ENCODE measurements at places on chromosomes 1 and 21.

GRCh38 chr1:159184201-159184600, 12.8 kb downstream of the CADM3 start:
- no peak for DNase-seq

DNA sequence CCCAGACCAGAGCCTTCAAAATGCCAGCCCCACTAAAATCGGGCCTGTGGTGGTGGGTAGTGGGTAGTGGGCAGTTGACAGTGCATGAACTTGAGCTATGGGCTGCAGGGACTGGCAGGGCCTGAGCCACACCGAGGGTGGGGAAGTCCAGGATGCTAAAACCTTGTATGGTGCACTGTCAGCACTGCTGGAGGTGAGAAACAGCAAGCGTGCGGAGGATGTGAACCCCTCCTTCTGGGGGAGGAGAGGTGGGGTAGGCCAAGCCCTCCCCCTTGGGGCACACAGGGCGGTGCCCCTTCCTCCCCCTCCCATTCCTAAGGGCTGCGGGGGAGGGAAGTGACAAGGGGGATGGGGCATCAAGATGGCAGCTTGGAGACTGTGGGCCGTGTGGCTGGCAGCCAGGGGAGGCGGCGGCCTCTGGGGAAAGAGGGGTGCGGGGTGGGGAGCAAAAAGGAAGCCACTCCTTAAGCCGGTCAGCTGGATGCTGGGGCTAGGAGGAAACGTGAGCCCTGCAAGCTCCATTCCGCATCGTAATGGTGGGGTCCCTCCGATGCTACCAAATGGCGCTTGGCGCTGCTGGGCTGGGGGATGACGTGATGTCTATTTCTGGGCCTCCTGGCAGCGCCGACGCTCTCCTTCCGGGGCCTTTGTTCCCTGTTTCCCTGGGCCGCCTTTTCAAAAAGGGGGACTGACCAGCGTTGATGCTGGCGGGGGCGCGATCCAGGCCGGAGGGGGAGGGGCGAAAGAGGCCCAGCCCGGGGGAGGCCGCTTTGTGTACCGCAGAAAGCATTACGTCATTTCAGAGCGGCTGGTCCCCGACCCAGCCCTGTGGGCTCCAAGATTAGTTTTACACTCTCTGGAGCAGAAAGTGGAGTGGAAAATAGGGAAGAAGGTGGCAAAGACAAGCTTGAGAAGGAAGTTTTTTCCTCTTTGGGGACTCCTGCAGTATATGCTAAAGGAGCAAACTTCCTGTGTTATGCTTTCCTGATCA, 809 bp downstream of the SYT11 start:
- DNase-seq = peak; percentile 85

DNA sequence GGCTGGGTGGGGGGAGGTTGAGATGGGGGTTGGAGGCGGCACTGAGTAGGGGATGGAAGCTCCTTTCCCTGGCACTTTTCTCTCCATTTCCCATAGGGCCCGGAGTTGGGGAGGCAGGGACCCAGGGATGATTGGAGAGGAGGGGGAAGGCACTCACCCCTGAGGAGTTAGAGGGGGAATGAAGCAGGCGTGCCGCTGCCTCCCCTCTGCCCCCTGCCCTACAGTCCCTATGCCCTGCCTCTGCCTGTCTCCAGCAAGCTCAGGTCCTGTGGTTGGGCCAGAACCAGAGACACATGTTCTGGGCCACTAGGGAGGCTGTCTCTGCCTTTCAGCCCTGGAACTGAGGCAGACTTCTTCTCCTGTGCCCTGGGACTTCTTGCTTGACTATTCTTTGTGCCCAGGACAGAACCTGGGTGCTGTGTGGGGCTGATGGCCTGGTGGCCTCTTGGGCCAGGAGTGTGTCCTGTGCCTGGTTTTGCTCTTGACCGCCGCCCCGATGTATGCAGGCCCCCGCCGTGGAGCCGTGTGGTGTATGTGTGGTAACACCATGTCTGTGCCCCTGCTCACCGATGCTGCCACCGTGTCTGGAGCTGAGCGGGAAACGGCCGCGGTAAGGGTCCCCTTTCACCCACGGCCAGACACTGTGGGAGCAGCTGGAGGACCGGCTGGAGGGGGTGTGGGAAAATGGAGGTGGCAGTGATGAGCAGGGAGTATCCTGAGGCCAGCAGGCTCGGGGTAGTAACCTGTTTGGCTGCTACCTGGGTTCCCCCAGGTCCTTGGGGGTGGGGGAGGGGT, 1.4 kb downstream of the LYPLA2 start:
- no peak for DNase-seq

DNA sequence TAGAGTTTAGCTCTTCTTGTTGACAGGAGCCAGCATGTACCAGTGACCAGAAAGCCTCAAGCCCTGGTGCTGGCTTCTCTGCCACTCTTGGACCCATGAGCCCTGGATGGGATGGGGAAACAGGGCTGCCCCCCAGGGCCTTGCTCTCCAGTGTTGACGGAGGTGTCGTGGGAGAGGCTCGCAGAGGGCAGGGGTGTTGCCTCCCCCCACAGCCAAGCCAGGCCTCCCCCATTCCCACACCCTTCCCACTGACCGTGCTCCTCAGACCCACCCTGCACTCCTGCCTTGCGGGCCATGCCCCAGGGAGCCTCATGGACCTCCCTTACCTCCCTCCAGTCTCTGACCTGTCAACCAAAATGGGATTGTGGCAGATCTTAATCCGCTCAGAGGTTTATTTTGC, 123.8 kb upstream of the COL6A1 start:
- DNase-seq = no peak

DNA sequence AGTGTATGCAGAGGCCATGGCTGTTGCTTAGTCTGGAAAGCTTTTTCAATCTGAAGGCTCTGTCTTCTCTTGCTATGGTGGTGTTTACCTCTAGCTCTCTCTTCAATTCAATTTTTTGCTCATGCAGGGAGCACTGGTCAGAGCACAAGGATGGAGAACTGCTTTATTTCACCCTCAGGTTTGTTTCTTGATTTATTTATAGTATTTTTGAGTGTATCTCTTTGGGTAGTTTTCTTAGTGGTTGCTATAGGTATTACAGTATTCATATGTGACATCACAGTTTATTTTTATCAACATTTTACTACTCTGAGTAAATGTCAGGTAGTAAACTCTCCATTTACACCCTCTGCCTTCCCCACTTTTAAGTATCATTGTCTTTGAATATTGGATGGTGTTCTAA, 147.9 kb downstream of the RASAL2 start:
- no peak for DNase-seq

- DNase-seq = no peak
Measured at GRCh38 chr1:225509770-225510169, 81.9 kb upstream of the LBR start.

- no peak for DNase-seq
Measured at GRCh38 chr1:15701784-15702183, 17.7 kb downstream of the PLEKHM2 start.

GRCh38 chr1:19432943-19433718, 52.2 kb downstream of the CAPZB start:
- DNase-seq = no peak

- DNase-seq = no peak
Measured at GRCh38 chr1:1098681-1099421, 17.0 kb downstream of the C1orf159 start.

GRCh38 chr1:64403331-64403730, 66.6 kb upstream of the CACHD1 start:
- no peak for DNase-seq

GRCh38 chr1:41806472-41807155, 112.1 kb downstream of the HIVEP3 start:
- DNase-seq = no peak
